ENCODE measurements at places on chromosomes 7 and 10.

GRCh38 chr10:54469587-54470323 is 331.3 kb downstream of the PCDH15 start:
- DNase-seq, result no peak

DNA sequence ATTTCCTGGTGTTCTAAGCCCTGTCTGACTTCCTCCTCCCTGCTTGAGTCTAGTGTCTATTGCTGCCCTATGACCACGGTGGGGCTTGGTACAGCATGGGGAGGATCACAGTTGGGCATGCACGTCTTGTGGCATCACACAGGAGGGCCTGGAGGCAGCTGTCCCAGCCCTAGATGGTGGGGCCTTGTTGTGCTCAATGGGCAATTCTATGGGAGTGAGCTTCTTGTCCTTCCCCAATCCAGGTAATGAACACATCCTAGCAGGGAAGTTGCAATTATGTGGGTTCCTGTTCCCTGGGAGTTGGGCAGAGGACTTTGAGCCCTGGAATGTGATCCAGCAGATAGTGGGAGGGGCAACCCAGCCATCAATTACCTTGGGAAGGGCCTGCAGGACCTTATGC is 10.8 kb upstream of the FAM3C start:
- DNase-seq, result no peak

- DNase-seq, result no peak
These were observed 5.1 kb downstream of the SLC4A2 start for GRCh38 chr7:151064454-151064853.

DNA sequence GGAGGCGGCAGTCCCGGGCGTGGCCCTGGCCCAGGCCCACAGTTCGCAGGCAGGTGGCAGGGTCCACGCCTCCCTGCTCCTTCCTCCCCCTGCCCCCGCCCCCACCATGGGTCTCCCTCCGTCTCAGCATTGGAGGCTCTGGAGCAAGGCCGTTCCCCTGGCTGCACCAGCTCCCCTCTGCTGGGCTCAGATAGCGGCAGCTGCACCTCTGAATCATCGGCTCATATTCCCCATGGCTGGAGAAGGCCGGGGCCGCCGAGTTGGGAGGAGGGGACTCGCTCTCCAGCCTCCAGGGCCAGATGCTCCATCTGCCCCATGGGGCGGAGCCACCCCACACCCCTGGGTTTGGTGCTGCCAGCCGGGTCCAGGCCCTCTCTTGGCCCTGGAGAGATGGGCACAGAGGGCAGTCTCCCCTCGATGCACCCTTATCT is 145.0 kb downstream of the ELFN1 start:
- peak; percentile 80 for DNase-seq

DNA sequence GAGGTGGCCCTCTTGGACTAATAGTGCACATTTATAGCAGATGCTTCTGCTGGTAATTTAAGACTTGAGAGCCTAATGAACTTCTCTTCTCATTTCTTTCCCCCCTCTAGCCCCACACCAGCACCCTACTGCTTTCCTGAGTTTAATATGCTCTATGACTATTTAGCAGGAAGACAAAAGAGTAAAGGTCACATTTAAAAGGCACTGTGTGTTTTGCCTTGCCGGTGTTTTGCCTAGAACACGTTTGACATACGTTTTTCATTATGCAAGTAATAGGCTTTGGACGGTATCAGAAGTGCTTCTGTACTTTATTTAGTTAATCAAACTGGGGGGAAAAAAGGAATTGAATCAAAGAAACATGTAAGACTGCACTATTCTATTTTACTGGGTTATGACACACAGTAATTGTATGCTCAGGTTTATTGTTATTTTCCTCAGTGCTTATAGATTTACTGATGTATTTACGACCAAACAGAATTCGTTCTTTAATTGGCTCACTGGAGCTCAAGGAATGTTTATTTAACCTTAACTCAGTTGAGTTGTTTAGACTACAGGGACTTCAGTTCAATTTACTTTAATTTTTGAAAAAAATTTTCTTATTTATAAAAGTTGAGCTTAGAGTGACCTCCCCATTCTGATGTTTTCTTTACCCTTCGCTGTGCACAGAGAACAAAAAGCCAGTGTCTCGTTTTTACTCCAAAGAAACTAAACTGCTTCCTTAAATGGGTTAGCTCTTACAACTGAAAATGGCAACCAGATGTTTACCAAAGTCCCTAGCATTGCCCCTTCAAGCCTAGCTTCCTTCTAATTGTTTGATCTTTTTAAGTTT is 35.4 kb downstream of the CPED1 start:
- no peak for DNase-seq

- no peak for DNase-seq
These were observed 46.1 kb upstream of the GRB10 start for GRCh38 chr7:50828801-50829200.

GRCh38 chr10:13161857-13162271 is 506 bp downstream of the MCM10 start:
- no peak for DNase-seq

DNA sequence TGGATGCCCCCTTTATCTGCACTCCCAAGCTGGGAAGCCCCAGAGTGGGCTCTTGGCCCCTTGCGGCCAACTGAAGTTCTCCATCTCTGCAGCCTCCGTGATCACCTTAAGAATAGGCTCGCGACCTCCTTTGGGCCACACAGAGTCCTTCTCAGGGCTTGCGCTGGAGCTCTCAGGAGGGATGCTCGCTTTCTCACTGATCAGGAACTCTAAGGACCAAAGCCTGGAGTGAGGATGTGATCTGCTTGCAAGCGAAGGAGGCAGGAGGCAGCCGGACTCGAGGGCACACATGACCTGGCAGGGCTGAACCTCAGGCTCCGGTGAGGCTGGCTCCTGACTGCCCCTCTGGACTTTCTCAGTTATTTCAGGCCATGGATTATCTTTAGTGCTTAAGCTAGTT is 192.1 kb upstream of the MKI67 start:
- no peak for DNase-seq

DNA sequence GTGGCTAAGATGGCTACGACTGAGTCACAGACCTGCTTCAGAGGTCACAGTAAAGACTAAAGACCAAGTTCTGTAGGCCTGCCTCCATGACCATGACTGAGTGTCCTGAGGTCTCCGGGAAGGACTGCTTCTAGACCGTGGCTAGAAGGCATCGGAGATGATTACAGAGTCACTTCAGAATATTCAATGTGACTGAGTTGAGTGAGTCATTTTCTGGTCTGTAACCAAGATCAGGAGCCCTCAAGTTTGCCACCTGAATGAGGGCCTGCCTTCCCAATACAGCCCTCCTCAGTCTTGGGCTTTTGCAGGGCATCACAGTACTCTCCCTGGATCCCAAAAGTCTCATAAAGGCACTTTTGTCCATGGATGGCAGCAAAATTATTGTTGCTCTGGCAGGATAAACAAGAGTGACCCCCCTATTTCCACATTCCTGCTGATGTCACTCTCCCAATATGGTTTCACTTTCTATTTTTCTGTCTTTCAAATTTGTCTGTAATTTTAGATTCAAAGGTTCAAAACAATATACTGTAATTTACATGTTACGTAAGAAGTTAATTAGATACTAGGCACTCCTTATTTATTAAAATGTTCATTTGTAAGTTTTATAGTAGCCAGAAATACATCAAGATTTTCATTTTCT is 47.7 kb upstream of the ZNF92 start:
- no peak for DNase-seq

- DNase-seq, result no peak
These were observed 14.3 kb upstream of the PRKAG2 start for GRCh38 chr7:151891182-151891581.

GRCh38 chr10:96306516-96306915 is 2.3 kb downstream of the DNTT start:
- DNase-seq, result peak; percentile 92

GRCh38 chr10:58740620-58741369 is 228.1 kb downstream of the BICC1 start:
- DNase-seq, result no peak

DNA sequence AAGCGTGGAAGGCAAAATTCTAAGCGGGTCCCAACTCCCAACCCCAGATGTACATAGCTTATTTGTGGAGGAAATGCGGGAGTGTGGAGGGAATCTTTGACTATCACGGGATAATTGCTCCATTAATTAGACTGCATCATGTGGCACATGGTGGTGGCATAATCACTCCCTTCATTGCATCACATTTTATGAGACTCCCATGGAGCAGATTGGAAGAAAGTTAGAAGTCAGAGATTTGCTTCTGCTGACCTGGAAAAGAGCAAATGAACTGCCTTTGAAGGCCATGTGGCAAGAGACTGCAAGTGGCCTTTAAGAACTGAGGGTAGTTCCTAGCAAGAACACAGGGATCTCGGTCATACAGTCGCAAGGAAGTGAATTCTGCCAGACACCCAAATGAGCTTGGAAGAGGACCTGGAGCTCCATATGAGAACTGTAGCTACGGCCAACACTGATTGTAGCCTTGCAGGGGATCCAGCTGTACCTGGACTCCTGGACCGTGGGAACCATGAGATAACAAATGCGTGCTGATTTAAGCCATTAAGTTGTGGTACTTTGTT is 37.1 kb upstream of the ITGB1 start:
- DNase-seq, result no peak

GRCh38 chr10:60234551-60234950 is 155.1 kb downstream of the ANK3 start:
- DNase-seq, result no peak

DNA sequence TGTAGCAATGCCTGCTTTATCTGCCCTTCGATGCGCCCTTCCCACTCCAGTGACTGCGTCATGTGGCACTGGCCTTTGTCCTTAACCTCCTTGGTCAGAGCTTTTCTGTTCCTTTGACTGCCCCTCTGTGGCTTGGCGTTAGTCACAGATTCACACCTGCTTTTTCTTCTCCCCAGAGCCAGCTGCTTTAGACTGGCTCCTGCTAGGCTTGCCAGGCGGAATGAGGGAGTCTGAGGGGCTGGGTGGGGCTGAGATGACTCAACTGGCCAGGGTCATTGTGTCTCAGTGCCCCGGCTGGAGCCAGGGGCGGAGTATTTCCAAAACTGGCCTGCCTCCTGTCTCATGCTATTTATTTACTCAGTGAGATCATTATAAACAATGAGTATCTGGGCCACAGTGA is 194.1 kb downstream of the EMX2 start:
- no peak for DNase-seq

DNA sequence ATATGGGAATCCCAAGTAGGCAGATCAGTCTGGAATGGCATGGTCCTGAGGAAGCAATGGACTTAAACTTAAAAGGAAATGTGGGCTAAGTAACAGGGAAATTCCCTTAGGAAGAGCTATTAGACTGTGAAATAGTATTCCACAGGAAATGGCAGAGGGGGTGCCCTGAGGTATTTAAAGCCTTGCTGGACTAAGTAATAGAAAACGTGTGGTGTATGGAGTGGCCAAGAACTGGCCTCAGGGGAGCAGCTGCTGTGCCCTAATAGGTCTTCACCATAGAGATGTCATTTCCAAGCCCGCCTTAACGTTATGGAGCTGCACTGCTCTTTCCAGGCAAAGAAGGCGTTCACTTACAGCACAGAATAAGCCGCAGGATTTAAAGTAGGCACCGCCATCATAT is 365.2 kb upstream of the ZMIZ1 start:
- DNase-seq, result no peak

DNA sequence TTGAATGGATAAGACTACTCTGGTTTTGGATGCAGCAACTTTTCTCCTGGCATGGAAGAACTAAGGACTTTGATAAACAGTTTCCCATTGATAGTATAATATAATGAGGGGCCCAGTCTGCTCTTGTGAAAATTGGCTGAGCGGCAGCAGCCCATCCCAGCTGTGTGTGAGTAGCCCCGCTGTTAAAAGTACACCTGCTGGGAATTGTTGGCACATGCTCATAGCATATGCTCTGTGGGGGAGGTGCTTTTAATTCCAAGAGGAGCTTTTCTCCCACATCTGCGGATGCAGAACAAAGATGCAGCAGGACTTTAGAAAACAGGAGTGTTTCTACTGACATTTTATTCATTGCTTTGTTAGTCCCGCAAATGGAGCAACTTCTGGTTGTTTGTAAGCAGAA is 19.0 kb downstream of the SRI start:
- no peak for DNase-seq

GRCh38 chr7:81150951-81151361 is 232.1 kb upstream of the SEMA3C start:
- peak; percentile 44 for DNase-seq

DNA sequence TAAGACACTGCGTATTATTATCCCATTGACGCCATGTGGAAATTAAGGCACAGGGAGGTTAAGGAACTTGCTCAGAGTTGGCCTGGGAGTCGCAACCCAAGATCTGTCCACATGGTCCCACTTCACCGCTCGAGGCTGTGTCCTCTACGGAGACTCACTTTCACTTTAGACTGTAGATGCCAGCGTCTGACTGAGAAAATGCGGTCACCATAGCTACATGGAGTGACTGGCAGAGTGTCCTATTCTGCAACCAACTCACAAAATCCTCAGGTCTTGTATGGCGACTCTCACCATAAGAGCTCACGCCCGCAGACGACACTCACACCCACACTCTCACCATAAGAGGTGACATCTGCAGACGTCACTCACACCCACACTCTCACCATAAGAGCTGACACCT is 257.9 kb downstream of the PTPRN2 start:
- no peak for DNase-seq

DNA sequence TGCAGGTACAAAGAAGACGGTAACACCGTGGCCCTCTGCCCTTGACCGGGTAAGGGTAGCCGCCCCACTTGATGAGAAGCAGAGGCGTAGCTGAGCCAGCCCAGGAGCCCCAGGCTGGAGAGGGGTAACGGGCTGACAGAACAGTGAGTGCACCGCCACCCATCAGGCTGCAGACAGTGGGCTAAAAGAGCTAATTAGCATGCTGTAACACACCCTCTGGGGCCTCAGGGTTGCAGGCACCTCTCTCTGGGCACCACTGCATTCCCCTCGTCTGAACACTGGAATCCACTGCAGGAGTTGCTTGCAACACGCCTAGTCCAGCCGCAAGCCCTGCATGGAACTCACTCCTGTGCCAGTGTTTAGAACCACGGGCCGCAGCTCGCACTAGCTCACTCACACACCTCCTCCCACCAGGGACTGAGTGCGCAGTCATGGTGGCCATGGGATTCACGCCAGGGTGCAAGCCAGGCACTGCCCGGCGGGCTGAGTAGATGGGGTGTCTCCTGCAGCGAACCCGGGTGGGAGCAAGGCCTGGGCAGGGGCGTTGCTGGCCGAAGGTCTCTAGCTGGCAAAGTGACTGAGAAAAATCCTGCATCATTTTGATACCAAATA is 36.1 kb downstream of the AGMO start:
- DNase-seq, result no peak

All from NCI-H446 treated with DMSO at 0.1 percent for 48 hours (cell line).